Stimulated activated CD8-positive, alpha-beta memory T cell treated with anti-CD3 and anti-CD28 coated beads, Interleukin-15, amount 100 ng/mL, for 4 hours (primary cell): ENCODE measurements at places on chromosomes 4 and X.

GRCh38 chrX:146278381-146278780, 460.8 kb downstream of the SLITRK2 start:
- DNase-seq = no peak

GRCh38 chrX:148923631-148924030, 423.2 kb downstream of the AFF2 start:
- DNase-seq = no peak

GRCh38 chrX:99909946-99910345, 500.1 kb downstream of the PCDH19 start:
- no peak for DNase-seq

DNA sequence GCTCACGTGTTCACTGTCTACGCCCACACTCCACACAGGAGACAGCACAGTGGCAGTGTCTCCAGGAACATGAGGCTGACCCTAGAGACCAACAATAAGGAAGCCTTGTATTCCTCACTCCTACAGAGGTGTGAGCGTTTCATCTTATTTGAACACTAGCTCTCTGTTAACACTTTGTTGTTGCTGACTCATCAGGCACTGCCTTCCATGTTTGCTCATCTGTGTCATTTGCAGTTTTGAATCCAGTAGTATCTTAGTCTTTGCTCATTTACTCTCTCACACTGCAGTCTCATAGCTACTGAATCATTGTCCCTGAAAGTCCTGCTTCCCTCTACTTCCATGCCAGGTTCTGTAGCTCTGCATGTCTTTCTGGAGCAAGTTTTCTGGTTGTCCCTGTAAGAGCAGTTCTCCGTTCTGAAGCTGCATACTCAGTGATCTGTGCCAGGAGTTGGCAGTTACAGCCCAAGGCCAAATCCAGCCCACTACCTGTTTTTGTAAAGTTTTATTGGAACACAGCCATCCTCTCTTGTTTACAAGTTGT, 80.3 kb upstream of the DCLK2 start:
- DNase-seq = no peak

DNA sequence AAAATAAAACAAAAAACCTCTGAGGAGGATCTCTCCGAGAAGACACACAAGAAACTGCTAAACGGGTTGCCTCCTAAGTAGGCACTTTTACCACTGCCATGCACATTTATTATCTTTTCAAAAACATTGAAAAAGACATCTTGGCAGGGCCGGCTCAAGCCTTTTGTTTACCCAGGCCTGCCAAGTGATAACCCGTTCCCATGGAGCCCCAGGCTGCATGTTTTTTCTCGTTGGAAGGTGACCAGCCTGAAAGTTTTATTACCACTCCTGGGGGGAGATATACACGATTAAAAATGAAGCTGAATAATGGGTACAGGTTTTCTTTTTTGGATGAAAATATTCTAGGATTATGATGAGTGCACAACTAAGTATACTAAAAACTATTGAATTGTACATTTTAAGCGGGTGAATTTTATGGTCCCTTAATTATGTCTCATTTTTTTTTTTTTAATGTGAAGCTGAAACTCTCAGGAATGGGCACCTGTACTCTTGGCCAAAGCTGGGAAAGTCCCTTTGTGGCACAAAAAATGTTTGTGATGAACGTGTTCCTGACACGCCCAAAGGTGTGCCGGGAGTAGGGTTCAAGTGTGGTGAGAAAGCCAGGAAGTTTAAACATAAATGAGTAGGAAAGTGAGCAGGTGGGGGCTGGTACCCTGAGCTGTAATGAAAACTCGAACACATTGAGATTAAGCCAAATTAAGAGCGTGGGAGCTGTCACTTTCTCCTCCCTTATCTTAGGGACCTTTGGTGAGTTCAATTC, 1.5 kb upstream of the MAP7D2 start:
- no peak for DNase-seq

DNA sequence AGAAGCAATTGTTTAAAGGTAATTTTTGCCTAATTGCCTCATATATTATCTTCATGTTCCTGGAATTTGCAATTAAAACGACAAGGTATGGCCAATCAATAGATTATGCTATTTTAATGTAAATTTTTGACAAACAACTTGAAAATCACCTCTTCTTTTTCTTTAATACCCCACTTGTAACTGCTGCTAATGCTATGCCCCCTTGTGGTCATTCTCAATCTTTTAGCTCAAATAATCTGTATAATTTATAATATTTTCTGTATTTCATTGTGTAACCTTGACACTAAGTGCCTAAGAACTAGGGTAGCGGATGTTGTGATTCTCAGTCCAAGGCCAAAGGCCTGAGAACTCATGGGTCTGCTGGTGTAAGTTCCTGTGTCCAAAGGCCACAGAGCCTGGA, 831.7 kb upstream of the POU3F4 start:
- DNase-seq = no peak

GRCh38 chr4:38603652-38604051, 60.3 kb upstream of the KLF3 start:
- no peak for DNase-seq

- DNase-seq = peak; percentile 3
These were observed 72.9 kb upstream of the STIM2 start for GRCh38 chr4:26787461-26788340.

GRCh38 chr4:139337612-139338011, 35.3 kb upstream of the NDUFC1 start:
- DNase-seq = no peak

DNA sequence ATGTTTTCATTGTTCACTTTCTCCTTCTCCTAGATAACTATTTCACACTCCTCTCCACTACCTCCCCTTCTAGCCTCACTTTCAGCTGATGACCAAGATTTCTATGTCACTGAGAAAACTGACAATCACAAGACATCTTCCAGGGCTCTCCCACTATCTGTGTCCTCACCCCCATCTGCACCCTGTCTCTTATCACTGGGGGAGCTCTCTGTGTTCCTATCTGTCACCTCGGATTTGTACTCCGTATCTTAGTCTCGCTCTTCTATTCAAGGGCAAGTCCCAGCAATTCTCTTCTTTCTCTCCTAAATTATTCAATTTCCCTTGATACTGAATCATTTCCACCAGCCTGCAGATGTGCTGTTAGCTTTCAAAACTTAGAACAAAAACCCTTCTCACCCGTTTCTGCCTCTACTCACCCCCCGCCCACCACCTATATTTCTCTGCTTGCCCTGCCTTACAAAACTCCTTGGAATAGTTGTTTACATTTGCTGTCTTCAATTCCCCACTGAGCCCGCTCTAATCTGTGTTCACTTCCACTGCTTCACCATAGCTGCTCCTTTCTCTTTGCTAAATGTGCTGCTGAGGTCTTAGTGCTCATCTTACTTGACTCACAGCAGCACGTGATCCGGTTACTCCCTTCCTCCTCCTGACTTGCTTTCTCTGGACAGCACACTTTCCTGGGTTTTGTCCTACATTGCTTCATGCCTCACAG, 293.2 kb downstream of the UNC5C start:
- no peak for DNase-seq
